ENCODE measurements at places on chromosomes 6 and 20. TPM values are rescaled to one million over a fixed set of nuclear protein-coding genes. Genes with fewer than 3 reads are reported as not detected.

TFAP2D gene
- not detected for total RNA-seq

ALDH5A1 gene
- 6.9 TPM for total RNA-seq

DNA sequence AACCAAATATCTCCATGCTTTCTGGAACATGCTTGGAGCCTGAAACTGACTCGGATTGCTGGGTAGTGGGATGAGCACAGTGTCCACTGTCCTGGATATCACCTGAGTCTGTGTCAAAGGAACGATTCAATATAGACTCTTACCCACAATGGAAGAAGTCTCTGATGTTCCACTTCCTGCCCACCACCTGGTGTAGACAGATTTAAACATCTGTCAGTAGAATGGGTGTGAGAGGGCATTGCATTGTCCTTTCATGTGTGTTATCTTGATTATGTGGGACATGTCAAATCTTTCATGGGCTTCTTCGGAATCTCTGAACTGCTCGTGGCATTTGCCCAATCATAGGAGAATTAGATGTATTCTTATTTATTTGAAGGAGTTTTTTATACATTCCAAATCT, 20.8 kb downstream of the ULBP3 start:
- DNase-seq: no peak

DNA sequence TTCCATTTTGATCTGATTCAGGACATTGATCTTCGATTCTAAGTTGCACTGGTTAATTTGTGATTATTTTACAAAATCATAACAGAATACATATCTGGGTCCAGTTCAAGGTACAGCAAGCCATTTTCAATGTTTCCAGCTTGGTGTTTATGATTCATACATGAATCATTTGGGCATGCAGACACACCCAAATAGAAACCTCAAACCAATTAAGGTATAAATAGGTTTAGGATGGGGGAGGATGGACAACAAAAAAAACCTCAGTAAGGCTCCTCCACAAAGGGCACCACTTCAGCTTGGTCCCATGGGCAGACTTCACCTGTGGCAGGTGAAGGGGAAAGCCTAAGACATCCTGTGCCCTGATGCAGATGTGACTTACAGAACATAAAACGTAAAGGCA, 192.7 kb downstream of the KHDC1L start:
- no peak for DNase-seq

DNA sequence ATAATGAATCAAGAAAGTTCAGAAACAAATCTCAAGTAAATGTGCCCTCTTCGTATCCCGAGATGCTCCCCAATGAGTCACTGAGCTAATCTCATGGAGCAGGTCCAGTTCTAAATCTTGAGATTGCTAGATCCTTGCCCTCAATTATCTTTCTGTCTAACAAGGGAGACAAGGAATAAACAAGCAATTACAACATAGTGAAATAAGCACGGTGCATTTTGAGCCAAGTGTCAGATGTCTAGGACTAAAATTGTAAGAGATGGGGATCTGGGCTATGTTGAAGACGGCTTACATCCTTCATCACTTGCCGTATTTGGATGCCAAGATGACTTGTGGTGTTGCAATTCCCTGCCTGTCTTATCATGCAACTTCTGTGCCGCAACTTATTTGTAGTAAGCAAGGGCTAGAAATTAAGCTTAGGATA, 56.5 kb upstream of the ADGRF1 start:
- DNase-seq: no peak
